ENCODE measurements at places on chromosomes 5 and 9.

GRCh38 chr5:168935183-168935582 lies 356.0 kb upstream of the PANK3 start:
- no peak for DNase-seq

DNA sequence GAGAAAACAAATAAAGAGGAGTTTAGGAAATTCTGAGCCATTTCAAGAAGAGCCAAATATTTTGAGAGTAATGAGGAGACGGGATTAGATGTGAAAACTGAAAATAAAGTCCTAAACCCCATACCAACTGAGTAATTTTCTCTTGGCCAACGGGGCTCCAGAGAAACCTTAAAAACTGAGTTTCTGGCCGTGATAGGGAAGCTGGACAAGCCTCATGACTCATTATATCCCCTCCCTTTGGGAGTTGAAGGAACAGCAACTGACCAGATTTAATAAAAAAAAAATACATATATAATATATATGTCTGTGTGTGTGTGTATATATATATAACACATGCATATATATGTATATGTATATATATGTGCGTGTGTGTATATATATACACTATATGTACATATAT lies 119.6 kb downstream of the PRDM9 start:
- DNase-seq = no peak

- DNase-seq = no peak
These were observed 201.1 kb upstream of the CHD1 start for GRCh38 chr5:99129768-99130501.

GRCh38 chr9:127856729-127857116 lies 2.3 kb upstream of the ENG start:
- DNase-seq = no peak

GRCh38 chr5:43664501-43665040 lies 61.6 kb downstream of the NNT start:
- no peak for DNase-seq

GRCh38 chr5:68582284-68582683 lies 366.7 kb downstream of the PIK3R1 start:
- no peak for DNase-seq

DNA sequence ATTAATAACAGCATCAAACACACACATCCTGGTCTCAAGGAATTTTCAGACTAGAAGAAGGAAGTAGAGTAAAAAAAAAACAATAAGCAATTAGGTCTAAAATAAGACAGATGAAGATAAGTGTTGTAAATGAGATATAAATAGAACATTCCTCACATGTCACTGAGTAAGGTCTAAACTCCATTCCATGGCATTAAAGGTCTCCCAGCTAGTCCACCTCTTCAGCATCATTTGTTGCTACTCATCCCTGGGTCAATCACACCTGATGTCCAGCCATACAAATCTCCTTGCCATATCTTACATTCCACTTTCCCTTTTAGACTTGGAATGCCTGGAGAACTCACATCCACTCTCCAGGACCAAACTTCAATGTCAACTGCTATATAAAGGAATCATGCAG lies 214.1 kb upstream of the KLF4 start:
- DNase-seq = peak; percentile 86

DNA sequence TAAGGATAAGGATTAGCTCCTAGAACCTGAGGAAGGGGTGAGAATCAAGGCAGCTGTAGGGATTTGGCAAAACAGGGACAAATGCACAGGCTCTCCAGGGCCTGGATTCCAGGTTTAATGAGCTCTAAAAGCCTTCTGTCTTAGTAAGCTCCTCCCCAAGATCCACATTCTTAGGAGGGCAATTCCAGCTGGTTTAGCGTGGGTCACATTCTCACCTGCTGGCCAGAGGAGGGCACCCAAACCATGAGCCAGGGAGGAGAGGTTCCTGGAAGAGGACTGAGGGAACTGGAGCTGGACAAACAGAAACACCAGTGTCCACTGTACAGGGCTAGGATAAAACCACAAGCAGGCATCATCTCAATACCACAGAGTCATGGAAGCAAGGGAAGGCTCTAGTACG lies 480.0 kb downstream of the CCDC171 start:
- DNase-seq = no peak

GRCh38 chr9:103364753-103365152 lies 369.6 kb downstream of the CYLC2 start:
- no peak for DNase-seq

GRCh38 chr5:122559676-122560075 lies 215.2 kb upstream of the SNX2 start:
- no peak for DNase-seq

DNA sequence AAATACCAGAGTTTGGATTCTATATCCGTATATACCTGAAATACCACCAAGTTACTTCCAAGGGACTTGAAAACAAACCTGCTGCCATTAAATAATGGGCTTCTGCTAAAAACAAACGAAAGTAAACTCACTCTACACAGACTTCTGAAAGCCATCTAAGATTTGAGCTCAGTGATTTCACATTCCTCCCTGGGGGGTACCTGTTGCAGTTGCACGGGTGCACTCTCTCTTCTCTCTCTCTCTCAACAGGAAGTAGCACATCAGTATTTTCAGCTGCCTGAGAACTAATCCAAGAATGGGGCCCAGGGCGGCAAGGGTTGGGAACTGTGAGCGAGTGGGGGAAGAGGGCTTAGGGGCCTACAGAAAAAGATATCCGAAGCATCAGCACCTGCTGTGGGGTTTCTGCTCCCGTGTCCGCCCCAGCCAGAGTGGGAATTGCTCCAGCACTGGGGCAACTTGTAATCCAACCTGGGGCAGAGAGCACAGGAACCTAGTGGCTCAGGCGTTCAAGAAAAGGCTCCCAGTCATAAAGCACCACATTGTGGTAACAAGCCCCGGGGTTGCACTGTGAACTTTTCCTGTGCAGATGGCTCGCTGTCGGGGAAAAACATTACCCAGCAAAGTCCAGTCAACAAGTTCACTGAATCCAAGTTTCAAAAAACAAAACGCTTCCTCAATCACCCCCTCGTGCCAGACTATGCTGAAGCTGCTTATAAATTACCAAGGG lies 99.8 kb downstream of the EFNA5 start:
- DNase-seq = peak; percentile 45

- DNase-seq = no peak
These were observed 56.8 kb downstream of the NUDT12 start for GRCh38 chr5:103505581-103506305.
